ENCODE measurements at places on chromosomes 5 and 9. TPM values are rescaled to one million over a fixed set of nuclear protein-coding genes. Genes with fewer than 3 reads are reported as not detected.
A peak's percentile ranks its signal among the peaks of the same experiment; 100 is the strongest.

DNA sequence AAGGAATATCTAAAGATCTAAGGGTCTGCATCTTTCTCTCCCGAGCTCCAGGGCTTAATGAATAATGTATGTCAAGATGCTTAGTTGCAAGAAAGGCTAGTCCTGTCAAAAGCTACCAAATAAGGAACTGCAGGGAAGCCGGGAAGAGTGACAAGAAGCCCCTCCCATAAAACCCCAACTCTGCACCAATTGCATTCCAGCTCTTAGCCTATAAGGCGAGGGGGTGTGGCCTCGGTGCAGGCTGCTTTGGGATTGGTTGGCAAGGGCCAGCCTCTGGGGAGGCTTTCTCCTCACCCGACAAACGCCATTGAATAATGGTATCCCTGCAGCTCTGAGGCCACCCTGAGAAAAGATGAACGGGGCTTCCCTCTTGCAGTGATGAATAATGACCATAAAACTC, 416.9 kb downstream of the RAB3C start:
- DNase-seq = no peak
- no peaks in the 10 kb centered on the region for H3K36me3 ChIP-seq
- no peak overlapping the region for H3K4me3 ChIP-seq
- no peaks in the 10 kb centered on the region for H3K4me1 ChIP-seq

Gene GPR150
- total RNA-seq = 0.31 TPM

DNA sequence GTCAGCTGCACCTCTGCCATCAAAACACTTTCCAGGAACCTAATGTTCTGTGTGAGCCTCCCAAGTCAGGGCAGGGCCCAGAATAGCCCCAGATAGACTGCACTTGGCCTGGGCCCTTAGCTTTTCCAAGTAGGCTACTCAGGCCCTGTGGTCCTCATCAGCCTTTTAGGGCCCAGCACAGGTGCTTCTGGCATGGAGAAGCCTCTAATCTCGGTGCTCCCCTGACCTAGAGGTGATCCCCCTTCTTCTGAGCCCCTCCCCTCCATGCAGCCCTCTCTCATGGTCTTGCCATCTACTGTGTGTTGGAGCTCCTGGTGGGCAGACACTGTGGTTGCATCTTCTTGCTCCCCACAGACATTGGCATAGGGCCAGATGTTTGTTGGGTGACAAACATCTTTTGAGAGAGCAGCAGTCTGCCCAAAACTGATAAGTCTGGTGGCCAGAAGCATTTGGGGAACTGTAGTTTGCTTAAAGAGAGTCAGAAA, 28.1 kb downstream of the FRMPD1 start:
- H3K4me1 ChIP-seq = no peaks in the 10 kb centered on the region
- H3K36me3 ChIP-seq = no peaks in the 10 kb centered on the region
- H3K27me3 ChIP-seq = peaks cover 6% of the 10 kb centered on the region
- no peak overlapping the region for H3K27ac ChIP-seq
- DNase-seq = no peak

GRCh38 chr9:79973627-79974026, 401.9 kb downstream of the TLE4 start:
- no peak overlapping the region for H3K27ac ChIP-seq
- H3K36me3 ChIP-seq = no peaks in the 10 kb centered on the region
- DNase-seq = no peak
- no peak overlapping the region for H3K4me3 ChIP-seq

Gene LECT2
- not detected for total RNA-seq

DNA sequence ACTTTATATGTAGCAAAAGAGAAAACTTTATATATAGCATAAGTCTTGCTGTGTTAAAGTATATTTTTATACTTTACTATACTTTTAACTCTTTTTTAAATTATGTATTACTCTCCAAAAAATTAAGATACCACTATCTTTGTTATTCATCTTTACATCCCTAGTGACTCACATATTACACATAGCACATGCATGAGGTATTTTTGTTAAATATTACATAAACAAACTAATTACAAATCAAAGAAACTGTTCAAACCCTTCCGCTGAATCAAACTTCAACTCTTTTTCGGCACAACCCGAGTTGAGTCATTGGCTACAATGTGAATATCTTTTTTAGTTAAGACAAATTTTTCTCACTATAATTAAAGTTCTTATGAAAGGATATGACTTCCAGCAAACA, 32.1 kb downstream of the NADK2 start:
- H3K27me3 ChIP-seq = no peaks in the 10 kb centered on the region
- no peak overlapping the region for H3K4me3 ChIP-seq
- peak overlapping the region; percentile 51 for H3K27ac ChIP-seq
- peaks cover 17% of the 10 kb centered on the region for H3K4me1 ChIP-seq
- H3K36me3 ChIP-seq = no peaks in the 10 kb centered on the region

Gene ISCA1
- total RNA-seq = 22.2 TPM
